ENCODE measurements at places on chromosomes 12 and 14. TPM values are rescaled to one million over a fixed set of nuclear protein-coding genes. Genes with fewer than 3 reads are reported as not detected.

DNA sequence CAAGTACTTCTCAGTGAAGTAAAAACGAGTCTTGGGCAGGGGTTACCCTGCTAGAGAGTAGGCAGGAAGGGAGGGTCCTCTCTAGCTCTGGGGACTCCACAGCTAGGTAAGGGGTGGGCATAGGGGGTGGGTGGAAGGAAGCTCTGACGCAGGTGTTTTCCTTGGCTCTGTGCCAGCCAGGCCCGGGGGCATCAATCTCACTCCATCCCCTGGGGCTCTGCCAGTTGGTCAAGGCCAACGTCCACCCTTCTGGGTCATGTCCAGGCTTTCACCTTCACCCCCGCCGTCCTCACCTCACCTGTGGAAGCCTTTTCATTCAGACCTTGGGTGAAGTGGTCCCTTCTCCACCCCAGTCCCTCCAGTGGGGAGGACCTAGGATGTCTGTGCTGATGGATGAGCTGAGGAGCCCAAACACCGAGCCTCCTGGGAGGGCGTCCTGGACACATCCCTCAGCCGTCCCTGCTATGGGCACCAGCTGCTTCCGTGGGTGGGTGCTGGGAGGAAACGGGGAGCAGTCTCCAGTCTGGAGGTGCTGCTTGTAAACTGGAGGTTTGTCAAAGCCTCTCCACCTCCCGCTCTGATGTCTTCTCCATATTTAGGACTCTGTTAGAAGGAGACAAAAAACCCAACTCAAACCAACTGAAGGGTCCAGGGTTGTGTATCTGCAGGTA lies 71.5 kb upstream of the SFSWAP start:
- no peak for DNase-seq

DNA sequence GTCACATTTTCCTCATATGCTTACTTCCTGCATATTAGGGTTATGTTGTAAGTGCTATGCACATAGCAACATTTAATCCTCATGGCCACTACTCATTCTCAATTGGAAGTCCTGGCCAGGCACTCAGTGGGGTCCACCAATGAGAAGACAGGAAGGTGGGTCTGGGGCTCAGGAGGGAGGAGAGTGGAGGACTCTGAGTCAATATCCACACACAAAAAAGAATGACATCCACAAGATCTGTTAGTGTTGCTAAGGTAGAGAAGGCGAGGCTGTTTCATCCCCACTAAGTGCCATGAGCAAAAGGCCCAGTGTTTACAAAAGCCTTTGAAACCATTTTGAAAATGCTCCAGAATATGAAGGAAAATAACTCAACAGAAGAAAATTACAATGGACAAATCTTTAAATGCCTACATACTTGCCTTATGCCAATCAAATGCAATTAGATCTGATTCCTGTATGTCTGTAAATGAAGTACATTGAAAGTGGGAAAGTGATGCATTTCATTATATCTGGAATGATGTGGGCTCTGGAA lies 53.9 kb downstream of the EID3 start:
- DNase-seq, result no peak

DNA sequence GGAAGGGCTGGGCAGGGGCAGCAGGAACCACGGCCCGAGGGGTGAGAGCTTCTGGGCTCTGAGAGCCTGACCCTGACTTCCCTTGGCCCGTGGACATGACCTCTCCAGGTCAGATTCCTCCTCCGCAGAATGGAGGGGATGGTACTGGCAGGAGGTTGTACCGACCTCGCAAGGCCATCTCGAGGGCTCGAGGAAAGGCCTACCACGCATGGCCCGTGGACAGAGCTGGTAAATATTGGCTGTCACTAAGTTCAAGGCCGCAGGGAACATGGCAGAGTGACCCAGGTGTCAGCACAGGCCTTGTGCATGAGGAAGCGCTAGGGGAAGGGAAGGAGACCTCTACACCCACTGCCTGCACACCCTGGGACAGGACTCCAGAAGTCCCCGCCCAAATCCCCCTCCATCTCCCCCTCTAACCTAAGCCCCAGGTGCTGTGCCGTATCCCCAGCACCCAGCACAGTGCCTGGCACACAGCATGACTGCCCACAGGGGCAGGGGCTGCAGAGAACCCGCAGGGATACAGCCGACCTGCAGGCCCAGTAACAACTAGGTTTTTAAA lies 54.9 kb upstream of the PPP2R5C start:
- no peak for DNase-seq

DNA sequence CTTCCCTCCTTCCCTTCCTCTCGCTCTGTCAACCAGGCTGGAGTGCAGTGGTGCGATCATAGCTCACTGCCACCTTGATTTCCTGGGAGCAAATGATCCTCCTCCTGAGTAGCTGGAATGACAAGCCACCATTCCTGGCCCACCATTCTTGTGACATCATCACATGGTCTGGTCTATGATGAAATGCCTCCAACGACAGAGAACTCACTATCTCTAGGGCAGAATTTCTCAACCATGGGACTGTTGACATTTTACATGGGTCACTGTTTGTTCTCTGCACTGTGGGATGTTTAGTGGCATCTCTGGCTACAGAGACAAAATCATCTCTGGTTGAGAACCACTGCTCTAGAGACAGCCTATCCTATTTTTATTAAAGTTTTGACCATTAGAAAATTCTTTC lies 9.7 kb downstream of the VRK1 start:
- DNase-seq, result no peak

GRCh38 chr12:22530-23201 lies 43.9 kb upstream of the IQSEC3 start:
- DNase-seq, result no peak

DNA sequence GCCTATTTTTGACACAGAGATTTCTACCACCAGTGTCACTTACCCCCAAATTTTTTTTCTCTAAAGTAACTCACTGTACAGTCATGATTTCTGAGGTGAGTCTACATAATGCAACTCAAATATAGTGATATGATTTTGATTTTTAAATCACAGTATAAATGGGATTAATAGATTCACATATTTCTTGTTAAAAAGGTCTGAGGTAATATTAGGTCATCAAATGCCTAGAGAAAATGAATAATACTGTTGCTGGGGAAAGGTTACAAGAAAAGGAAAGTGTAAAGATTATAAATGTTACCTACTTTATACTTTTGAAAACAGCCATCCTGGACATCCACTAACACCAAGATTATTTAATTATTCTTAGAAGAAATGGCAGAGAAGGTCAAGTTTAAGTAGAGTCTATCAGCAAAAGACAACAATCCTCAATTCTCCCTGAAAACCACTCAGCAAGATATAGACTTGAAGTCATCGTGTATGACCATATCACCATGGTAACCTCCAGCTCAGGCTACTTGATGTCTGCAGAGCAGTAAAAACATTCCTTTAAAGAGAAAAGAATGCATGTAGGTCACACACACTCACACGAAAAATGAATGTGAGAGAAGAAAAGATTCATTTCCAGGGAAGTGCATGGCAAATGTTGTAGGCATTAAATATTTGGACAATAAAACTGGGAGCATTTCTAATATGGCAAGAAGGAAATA lies 58.7 kb downstream of the CCDC59 start:
- no peak for DNase-seq

DNA sequence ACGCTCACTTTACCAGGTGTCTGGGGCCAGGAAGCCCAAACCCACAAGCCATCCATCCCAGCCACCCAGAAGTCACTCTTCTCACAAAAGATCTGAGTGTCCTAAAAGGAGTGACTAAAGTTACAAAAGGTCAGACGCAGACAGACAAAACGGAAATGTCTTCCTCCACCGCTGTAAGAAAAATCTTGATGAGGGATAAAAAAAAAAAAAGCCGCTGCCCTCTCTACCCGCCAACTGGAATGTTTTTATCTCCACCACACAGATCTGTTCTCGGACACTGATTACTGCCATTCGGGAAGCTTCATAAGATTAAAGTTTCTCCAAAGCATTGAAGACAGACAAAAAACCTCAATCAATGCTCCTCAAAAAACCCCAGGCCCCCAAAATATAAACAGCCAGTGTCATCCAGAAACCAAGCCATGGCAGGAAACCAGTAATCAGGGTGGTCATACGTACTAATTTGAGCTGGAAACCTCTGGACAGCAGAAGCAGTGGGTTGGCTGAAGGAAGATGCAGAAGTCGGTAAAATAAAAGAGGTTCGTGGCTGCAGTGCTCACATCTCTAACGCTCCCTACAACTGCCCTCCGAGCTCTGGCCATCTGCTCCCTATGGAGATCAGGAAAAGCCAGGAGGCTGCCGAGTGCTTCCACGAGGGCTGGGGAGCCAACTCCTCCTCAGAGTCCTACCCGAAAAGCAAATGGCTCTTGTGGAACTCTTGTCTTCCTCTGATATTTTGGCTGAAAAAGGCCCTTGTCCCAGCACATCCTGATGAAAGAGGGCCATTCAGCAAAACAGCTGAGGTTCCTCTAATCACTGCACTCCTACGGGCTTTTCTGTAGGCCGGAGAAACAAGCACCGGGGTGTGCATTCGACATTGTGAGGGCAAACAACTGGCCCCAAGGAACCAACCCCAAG lies 30.3 kb downstream of the SSH1 start:
- DNase-seq, result no peak

DNA sequence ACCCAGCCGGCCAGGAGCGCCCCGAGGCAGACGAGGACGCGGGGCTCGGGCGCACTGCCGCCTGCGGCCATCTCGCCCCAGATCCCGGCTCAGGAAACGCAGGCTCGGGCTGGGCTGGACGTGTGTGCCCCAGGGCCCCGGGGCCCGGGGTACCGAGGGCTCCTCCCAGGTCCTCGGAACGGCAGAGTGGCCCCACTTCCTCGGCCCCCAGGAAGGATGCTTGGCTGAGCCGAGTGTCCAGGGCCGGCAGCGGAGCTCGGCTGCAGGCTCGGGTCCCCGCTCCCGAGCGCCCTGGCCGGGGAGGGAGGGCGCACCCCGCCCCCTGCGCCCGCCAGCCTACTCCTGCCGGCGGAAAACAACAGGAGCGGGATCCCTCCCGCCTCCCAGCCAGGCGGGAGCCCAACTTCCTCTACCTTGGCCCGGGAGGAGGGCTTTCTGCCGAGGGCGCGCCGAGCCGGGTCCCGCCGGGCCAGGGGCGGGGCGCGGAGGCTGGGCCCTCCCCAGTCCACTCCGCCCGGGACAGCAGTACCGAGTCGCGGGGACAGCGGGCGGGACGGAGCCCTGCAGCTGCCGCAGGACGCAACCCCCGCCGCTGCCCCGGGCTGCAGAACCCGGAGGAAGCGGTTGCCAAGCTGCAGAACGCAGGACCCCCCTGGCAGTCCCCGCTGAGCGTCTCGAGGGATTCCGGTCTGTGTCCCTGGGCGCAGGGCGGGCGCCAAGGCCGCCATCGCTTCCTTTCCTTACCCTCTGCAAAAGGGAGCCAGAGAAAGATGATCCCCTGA lies at the start of gene VSIG10:
VSIG10 (minus strand) TSS at position 411 of the 782 bp plus-strand sequence; CDS start at position 71, 340 bp downstream.
- peak; percentile 84 for DNase-seq

GRCh38 chr12:43540470-43540869 lies 11.5 kb downstream of the ADAMTS20 start:
- no peak for DNase-seq

DNA sequence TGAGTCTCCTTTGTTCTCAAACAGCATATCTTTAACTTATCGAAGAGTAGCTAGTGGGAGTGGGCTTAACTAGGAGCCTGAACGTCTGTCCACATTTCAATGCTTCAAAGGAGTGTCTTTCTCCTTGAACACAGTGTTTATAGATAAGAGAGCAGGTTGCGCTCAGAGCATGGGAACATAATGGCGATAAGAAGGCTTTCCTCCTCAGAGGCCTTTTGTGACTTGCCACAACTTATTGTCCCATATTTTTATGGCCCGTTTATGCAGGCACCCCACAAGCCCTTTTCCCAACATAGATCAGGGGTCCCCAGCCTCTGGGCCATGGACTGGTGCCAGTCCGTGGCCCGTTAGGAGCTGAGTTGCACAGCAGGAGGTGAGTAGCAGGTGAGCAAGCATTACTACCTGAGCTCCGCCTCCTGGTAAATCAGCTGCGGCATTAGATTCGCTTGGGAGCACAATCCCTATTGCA lies 2.6 kb upstream of the DDX47 start:
- DNase-seq, result no peak

DNA sequence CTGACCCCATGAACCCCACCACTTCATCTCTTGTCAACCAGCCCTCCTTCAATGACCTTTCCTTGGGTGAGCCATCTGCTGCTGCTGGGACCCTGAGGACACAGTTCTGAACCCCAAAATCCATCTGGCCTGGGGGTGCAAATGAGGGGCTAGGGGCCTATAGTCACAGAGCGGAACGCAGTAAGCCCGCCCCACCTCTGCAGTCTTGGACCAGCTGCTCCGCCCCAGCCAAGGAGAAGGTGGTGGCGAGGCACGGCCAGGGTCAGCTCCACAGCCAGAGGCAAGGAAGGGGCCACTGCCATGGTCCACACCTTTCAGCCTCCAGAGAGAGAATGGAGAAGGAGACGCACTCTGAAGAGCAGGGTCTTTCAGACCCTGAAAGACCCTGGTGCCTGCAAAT lies 5.1 kb downstream of the TMEM179 start:
- DNase-seq, result no peak

DNA sequence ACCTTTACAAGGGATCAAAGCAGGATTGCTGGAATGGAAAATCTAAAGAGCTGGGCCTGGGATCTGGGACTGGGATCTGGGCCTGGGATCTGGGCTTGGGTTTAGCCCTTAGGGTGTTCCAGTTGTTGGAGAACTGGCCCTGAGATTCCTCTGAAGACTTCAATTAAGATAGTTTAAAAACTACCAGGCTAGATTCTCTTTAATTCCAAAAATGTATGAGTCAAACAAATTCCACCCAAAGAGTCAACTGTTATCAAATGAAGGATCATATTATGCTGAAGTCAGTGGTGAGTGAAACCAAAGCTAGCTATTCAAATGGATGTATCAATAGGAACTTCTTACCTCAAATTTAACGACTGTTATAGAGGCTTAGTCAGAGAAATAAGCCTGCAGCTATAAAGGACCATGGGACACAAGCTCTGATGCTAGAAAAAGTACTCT lies 40.5 kb downstream of the LIMA1 start:
- no peak for DNase-seq

GRCh38 chr14:102020058-102020971 lies 55.9 kb downstream of the DYNC1H1 start:
- DNase-seq, result no peak

GRCh38 chr14:54683882-54684794 lies 117.2 kb downstream of the SAMD4A start:
- DNase-seq, result peak; percentile 42

GRCh38 chr12:120019938-120020337 lies 30.9 kb downstream of the BICDL1 start:
- DNase-seq, result no peak

GRCh38 chr12:122893208-122894153 lies 2.4 kb downstream of the VPS37B start:
- no peak for DNase-seq

DNA sequence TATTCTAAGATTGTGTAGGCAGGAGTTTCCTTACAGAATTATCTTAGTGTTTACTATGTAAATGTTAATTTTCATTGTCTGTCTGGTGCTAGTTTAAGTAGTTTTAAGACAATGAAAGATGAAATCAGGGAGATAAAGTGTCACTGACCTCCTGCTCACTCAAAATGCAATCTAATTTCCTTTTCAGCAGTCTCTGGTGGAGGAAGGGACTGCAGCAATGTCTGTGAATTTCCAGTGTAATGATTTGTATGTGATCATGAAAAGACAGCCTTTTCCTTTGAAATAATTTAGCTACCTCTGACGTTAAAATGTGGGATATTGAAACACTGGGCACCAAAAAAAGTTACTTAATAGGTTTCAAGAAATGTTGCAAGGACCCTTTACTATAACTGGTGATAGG lies 779.7 kb upstream of the FLRT2 start:
- no peak for DNase-seq

The CCDC38 gene
- total RNA-seq, result not detected

The PRB2 gene
- not detected for total RNA-seq

The CSRNP2 gene
- 29.5 TPM for total RNA-seq

The CAPS2 gene
- total RNA-seq, result 5.9 TPM

The BMP4 gene
- 8.1 TPM for total RNA-seq

The TMEM63C gene
- 21.2 TPM for total RNA-seq

The FAIM2 gene
- 12.9 TPM for total RNA-seq

The FAM161B gene
- 4.0 TPM for total RNA-seq

The GPR137C gene
- total RNA-seq, result 0.51 TPM

The CCDC77 gene
- 8.4 TPM for total RNA-seq

The CALCOCO1 gene
- 119 TPM for total RNA-seq

Data from mucosa of descending colon (tissue), 3 donors.